Aorta (tissue), 5 donors: ENCODE measurements at places on chromosomes 4 and X.

DNA sequence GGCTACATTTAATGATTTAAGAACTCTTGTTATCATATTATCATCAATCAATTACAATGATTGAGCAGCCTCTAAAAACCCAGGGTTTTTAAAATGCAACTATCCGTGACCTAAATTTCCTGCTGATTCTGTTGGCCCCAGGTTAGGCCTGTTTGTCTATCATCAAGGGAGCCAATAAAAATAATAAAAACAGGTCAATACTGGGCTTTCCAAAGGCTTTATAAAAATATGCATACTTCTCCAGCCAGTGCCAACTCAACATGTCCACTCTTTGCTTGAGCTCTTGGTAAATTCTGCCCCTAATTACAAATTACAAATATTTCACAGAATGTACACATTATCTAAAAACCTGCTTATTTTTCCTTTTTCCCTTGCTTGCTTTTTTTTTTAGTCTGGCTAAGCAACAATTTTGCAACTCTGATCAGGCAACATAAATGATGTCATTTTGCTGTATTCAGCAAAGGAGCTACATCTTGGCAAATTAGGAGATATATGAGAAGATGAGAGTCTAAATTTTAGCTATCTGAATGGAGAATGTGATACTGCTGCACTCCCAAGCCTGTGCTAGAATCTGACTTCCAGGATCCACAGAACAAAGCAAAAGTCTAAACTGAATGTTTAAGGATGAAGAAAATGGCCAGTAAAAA is 204.0 kb downstream of the SCFD2 start:
- no peak for DNase-seq

DNA sequence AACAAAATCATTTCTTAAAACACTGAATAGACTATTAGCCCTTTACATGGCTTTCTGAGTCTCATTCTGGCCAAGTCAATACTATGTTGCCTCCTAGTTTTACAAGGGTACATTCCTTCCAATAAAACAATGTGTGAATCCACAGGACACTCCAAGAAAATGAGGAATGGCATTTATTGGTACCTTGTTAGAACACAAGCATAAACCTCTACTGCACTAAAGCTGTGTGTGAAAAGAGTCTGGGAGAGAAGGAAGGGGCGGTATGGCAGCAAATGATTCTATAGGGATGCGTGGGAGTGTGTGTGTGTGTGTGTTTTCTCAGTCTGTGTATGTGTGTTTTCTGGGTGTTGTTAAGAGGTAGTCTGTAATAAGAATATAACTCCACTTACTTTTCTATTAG is 48.9 kb downstream of the CXCL1 start:
- DNase-seq, result no peak

DNA sequence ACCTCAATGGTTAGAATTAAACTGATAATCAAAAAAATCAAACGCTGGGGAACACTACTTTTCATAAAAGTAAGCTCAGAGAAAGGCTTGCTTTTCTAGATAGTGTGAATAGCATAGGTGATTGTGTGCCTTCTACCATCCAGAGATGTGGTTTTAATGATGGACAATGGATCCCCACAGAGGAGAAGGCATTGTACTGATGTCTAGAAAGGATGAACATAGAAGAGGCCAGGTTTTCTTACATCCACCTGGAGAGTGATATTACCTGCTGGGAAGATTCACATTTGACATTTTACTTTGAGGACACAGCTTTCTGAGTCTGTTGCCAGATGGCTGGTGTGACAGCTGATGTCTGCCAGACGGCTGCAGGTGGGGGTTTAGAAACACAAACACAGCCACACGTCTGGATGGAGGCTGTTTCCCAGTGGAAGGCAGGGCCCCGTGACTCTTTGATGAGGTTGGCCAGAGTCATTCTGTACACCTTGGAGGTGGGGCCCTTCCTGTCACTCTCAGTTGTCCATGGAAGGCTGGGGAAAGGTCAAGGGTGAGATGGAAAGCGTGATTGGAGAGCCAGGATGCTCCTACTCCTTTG is 114.4 kb downstream of the PSAPL1 start:
- DNase-seq, result no peak

DNA sequence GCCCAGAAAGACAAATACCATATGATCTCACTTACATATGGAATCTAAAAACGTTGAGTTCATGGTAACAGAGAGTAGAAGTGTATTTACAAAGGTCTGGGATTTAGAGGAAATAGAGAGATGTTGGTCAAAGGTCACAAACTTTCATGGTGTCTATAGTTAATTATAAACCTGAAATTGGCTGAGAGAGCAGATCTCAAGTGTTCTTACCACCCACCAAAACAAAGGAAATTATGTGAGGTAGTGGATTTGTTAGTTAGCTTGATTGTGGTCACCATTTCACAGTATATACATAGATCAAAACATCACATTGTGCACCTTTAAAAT is 186.8 kb downstream of the NWD2 start:
- no peak for DNase-seq

- no peak for DNase-seq
Observed at GRCh38 chr4:168362025-168362401, 43.5 kb upstream of the DDX60 start.

GRCh38 chr4:97116511-97116910 is 1026.8 kb downstream of the STPG2 start:
- DNase-seq, result no peak

DNA sequence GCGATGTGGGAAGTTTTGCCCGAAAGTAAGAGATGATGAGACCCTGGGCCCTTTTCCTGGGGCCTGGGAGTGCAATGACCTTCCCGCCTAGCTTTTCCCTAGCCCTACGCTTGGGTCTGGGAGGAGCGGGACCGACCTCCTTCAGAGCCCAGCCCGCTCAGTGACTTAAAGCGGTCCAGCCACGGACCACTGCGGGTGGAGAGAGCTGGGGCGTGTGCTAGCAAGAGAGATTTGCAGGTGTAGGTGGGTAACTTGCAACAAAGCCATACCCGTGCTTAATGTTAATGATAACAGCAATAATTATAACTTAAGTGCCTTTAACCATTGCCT is 503 bp upstream of the PDE5A start:
- no peak for DNase-seq

- no peak for DNase-seq
Observed at GRCh38 chrX:120125444-120125843, 9.7 kb upstream of the RHOXF1 start.

GRCh38 chr4:17511051-17511450 is 839 bp downstream of the QDPR start:
- DNase-seq, result peak; percentile 58

- no peak for DNase-seq
Observed at GRCh38 chrX:20767346-20767745, 500.6 kb upstream of the RPS6KA3 start.

GRCh38 chrX:10855845-10856244 is 235.5 kb upstream of the MID1 start:
- DNase-seq, result no peak

DNA sequence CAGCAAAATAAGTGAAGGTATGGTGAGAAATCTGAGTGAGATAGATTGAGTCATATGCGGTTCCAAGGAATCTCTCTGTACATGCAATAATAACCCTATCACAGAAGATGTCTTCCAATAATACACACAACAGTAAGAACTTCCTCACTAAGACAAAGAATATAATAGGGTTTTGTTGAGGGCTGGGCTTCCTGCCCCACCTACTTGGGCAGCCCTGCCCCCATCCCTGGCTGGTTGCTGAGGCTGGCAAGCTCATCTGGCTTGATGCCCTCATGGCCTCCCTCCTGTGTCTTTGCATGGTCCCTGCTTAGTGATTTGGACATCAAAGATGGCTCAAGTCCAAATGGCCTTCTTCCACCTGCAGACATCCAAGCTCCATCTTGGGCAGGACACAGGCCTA is 2.7 kb downstream of the GEMIN8 start:
- no peak for DNase-seq

DNA sequence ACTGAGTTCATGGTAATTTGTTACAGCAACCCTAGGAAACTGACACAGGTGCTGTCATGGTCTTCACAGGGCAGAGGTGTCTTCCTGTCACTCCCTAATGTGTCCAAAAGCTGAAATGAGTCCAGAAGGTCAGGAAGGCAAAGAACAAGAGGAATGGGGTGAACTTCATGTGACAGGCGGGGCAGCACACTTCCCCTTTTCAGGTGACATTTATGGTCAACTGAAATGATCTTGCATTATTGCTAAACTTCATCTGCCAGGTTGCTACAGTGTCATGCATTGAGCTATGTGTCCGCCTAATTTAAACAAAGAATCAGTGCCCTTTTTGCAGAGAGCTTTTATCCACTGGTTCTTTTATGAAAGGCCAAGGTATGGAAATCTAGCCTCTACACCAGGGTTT is 15.9 kb upstream of the CCDC149 start:
- no peak for DNase-seq

DNA sequence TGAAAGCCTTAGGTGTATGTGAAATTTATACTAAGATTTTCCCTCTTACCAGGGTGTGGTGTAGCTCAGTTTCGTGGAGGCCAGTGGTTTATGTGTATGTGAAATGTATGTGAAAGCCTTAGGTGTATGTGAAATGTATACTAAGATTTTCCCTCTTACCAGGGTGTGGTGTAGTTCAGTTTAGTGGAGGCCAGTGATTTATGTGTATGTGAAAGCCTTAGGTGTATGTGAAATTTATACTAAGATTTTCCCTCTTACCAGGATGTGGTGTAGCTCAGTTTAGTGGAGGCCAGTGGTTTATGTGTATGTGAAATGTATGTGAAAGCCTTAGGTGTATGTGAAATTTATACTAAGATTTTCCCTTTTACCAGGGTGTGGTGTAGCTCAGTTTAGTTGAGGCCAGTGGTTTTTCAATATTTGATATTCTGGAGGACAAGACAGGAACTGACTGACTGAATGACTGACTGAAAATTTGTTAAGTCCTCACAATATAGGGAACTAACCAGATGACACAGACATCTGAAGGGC is 143.7 kb downstream of the NEXMIF start:
- DNase-seq, result no peak

DNA sequence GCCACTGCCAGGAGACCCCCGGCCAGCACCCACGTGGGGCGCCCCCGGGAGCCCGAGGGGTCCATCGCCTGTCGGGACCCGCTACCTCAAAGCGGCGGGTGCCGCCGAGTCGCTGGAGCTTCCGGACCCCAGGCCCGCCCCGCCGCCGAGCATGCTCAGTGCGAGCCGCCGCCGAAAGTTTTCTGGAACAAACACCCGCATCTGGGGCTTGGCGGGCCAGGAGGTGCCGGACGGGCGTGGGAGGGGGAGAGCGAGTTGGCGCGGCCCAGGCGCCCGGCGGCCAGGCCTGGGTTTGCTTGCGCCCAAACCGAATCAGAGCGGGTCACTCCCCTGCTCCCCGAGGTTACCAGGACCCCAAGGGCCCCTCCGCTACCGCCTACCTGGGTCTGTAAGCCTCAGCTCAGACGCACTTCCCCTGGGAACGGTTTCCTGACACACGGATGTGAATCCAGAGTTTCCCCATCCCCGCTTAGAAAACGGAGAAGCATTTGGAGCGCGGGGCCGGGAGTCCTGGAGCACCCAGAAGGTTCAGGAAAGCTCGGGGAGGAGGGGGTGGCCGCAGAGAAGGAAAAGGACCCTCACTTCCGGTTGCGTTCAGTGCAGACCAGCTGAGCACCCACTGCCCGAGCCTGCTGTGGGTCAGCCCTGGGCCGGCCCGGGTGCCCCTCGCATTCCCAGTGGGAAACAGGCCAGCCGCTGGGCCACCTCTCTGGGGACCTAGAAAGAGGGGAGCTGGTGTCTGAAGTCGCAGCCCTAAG is at the start of gene EVC2:
TSS of gene EVC2 (minus strand) at position 111 of the 758 bp plus-strand sequence. CDS start at position 65, 46 bp downstream.
- peak; percentile 82 for DNase-seq

- no peak for DNase-seq
Observed at GRCh38 chr4:157075401-157075800, 549 bp upstream of the GLRB start.
